ENCODE measurements at places on chromosomes 12 and 14.

DNA sequence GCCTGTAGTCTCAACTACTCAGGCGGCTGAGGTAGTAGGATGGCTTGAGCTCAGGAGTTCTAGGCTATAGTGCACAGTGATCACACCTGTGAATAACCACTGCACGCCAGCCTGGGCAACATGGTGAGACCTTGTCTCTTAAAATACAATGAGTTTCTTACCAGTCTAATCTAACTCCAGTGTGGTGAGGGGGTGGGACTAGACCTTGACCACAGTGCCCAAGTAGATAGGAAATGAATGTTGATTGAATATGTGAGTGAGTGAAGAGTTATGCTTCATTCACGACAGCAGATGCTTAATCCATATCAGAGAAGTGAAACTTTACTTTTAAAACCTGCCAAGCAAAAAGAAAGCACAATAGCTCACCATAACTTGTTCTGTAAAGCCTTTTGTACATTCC lies 11.2 kb upstream of the AK7 start:
- DNase-seq = no peak

DNA sequence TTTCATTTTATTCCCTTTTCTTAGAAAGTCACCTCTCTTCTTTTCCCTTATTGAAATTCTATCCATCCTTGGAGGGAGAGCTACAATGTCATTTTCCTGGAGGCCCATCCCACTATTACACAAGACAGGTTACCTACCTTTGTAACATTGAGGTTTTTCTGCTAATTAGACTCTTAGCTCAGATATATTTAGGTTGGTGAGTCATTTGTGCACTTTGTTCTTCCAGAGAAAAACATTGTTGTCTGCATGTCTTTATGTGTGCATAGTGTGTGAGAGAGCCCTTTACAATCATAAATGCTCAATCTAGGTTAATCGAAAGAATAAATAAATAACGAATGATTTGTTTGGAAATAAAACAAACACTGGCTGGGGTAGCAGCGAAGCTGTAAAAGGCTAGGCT lies 191.8 kb downstream of the DACT1 start:
- DNase-seq = no peak

DNA sequence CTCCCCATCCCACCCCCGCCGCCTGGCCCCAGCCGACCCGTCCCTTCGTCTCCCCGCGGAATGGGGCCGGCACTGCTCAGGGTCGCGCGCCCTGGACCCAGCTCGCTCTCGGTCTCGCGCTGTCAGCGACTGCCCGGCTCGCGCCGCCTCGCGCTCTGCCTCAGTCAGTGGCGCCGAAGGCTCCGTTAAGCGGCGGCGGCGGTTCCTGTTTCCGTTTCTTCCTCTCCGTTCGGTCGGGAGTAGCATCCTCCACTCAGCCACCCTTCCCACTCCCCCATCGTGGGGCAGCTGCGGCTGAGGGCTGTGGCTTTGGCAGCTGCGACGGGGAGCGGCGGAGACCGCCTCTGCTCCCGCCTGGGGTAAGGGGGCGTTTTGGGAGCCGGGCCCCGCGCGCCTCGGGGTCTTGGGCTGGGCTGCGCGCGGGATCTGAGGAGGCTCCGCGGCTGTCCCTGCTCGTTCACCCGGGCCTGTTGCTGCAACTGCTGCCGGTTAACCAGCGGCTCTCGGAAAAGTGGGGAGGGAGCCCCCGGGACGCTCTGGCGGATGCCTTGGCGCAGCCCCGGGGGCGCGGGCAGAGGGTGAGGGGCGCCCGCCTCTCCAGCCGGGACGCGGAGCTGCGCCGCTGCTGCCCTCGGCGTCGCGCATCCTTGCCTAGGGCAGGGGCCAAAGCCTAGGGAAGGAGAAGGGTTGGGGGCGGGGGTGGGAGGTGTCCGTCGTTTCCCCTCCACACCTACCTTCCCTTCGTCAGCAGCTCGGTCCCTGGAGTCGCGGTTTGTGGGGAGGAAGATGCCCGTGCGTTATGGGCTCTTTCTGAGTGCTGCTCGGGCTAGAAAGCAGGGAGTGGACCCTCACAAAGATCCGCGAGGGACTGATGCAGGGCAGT lies 567 bp downstream of the FUT8 start:
- DNase-seq = peak; percentile 80

DNA sequence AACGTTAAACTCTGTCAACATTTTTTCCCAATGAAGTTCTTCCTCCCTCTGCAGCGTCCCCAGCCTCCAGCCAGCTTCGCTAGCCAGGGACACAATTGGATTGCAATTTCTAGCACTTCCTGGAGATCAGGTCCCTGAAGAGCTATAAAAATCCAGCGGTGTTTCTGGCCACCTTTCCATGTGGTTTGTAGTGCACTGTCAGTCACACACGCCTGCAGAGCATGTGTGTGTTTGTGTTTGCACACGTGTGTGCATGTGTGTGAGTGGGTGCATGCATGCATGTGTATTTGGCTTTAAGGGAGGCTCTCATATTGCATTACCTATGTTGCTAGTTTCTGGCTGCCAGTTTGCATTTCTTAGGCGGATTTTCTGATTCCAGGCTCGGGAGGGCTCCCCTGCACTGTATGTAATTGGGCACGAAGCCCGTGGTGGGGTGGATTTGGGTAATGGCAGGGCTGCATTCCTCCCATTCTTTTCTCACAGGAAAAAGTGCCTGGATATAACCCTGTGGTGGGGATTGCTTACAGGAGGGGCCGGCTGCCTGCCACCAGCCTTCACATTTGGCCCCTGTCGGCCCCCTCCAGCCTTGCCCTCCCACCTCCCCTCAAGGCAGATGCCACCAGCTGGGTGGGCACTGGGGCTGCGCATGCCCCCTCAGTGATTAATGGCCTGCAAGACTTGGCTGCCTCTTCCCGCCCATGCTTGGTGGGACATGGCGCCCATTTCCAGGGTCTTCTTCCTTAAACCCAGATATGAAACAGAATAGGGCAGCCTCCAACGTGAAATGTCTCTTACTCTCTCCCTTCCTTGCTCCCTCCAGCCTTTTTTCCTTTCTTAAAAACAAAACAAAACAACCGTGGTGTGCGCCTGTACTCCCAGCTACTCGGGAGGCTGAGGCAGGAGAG lies 74.0 kb downstream of the TSPAN9 start:
- no peak for DNase-seq

DNA sequence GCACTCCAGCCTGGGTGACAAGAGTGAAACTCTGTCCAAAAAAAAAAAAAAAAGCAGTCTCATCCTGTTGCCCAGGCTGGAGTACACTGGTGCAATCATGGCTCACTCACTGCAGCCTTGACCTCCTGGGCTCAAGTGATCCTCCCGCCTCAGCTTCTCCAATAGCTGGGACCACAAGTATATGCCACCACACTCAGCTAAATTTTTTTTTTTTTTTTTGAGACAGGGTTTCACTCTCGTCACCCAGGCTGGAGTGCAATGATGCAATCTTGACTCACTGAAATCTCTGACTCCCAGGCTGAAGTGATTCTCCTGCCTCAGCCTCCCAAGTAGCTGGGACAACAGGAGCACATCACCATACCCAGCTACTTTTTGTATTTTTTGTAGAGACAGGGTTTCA lies 5.2 kb upstream of the CNPY2 start:
- DNase-seq = no peak

DNA sequence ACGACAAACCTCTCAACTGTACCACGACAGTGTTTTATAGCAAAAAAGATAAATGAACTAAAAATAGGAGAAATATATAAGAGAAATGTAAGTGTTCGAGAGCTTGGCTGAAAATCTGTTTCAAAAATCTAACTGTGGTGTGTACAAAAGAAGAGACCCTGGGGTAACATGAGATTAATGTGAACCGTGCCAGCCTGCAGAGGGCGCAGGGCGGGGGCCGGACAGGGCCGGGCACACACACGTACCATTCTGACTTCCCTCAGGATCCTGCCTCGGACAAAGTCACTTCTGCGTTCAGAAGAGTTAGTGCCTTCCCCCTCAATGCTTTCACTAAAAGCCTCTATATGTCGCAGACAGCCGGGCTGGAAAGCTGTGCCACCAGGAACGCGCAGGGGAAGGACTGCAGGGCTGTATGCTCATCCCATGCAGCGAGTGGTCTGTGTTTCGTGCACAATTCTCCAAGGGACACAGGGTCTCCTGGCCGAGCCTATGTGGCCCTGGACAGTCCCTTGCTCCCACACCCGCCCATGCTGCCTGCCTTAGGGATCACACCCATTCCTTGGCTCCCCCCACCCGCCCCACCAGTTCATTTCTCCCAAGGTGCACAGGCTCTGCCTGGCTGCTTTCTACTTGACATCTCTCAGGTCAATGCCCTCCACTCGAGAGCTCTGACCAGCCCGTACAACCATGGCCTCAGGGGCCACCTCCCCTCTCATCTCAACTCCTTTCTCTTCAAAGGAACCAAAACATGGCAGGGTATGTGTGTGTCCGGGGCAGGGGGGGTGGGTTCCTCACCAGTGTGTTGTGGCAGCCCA lies 8.5 kb downstream of the CDCA4 start:
- no peak for DNase-seq

GRCh38 chr12:93308281-93308680 lies 69.4 kb upstream of the NUDT4 start:
- DNase-seq = no peak
